ENCODE measurements at places on chromosomes 6 and 20. TPM values are rescaled to one million over a fixed set of nuclear protein-coding genes. Genes with fewer than 3 reads are reported as not detected.

Gene ATP6V1G2
- 3.3 TPM for total RNA-seq

Gene TFAP2A
- total RNA-seq: 0.44 TPM

Gene CGAS
- 4.4 TPM for total RNA-seq

Gene GNAS-AS1
- 1.2 TPM for total RNA-seq

Gene CST2
- 10.8 TPM for total RNA-seq

Gene LPA
- total RNA-seq: not detected

Gene TTI1
- 15.1 TPM for total RNA-seq

Gene IP6K3
- total RNA-seq: not detected

Gene IRF4
- under 0.01 TPM for total RNA-seq

Gene MDC1
- total RNA-seq: 5.1 TPM

Gene MROH8
- 1.6 TPM for total RNA-seq

Gene RBPJL
- not detected for total RNA-seq

Gene THEMIS
- total RNA-seq: not detected

Gene HSPA12B
- 0.31 TPM for total RNA-seq

Gene PNPLA1
- not detected for total RNA-seq

Gene NT5DC1
- 10.1 TPM for total RNA-seq

All from aortic smooth muscle cell (primary cell).